Activated CD4-positive, alpha-beta memory T cell treated with anti-CD3 and anti-CD28 coated beads for 36 hours (primary cell): ENCODE measurements at places on chromosomes 2 and 18. TPM values are rescaled to one million over a fixed set of nuclear protein-coding genes. Genes with fewer than 3 reads are reported as not detected.

DNA sequence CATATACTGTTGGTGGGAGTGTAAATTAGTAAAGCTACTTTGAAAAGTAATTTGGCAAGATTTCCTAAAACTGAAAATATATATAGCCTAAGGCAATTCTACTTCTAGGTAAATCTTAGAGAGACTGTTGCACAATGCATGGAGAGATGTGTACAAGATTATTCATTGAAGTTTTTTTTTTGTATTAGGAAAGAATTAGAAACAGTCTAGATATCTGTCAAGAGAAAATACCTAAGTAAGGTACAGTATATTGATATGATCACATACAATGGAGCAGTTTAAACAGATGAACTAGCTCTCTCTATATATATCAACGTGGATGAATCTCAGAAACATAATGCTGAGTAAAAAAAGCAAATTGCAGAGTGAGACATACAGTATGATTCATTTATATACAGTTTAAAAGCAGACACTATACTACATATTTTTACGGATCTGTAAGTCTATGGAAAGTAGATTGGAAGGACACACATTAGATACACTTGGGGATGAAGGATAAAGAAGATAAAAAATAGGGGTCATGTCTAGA is 59.3 kb upstream of the ACVR1 start:
- H3K36me3 ChIP-seq = no peaks in the 10 kb centered on the region
- no peak overlapping the region for H3K4me3 ChIP-seq
- peaks cover 10% of the 10 kb centered on the region for H3K4me1 ChIP-seq

DNA sequence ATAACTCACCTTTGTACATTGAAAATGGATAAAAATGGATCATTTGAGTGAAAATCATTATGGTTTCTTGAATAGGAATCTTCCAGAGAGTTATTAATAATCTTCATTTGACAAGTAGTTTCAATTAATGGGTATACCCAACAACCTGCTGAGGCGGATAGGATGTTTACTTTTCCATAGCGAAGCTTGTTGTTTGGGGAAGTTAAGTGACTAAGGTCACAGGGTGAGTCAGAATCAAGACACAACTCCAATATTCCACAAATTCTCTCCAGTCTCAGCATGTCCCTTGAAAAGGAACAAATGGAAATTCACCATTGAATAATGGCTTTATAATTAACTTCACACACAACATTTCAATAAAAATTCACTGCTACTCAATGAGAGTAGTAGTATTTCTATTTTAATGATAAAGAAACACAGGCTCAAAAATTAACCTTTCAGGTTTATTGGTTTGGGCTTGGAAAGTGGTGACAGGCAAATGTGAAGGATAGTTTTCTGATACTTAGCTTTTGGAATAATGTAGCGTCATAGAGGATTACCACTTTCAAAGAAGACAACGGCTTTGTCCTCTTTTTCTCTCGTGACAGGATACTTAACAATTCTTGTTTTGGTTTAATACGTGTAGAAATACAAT is 211.3 kb downstream of the GPD2 start:
- no peaks in the 10 kb centered on the region for H3K4me1 ChIP-seq
- H3K4me3 ChIP-seq = no peak overlapping the region
- no peak for DNase-seq

DNA sequence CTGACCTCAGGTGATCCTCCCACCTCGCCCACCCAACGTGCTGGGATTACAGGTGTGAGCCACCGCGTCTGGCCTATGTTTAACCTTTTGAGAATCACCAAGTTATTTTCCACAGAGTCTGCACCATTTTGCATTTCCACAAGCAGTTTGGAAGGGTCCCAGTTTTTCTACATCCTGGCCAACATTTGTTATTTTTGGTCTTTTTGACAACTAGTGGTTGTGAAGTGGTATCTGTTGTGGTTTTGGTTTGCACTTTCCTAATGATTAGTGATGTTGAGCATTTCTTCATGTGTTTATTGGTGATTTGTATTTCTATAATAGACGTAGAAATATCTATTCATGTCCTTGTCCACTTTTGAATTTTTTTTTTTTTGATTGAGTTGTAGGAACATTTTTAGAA is 67.9 kb downstream of the BIRC6 start:
- H3K4me3 ChIP-seq = no peak overlapping the region
- no peak overlapping the region for H3K27ac ChIP-seq
- no peak for DNase-seq
- no peaks in the 10 kb centered on the region for H3K27me3 ChIP-seq
- H3K36me3 ChIP-seq = peaks cover 21% of the 10 kb centered on the region
- H3K4me1 ChIP-seq = peaks cover 52% of the 10 kb centered on the region

- no peaks in the 10 kb centered on the region for H3K27me3 ChIP-seq
- H3K36me3 ChIP-seq = no peaks in the 10 kb centered on the region
Measured at GRCh38 chr2:192030289-192030688, 164.4 kb downstream of the TMEFF2 start.

- no peaks in the 10 kb centered on the region for H3K4me1 ChIP-seq
- no peak overlapping the region for H3K4me3 ChIP-seq
- H3K27ac ChIP-seq = no peak overlapping the region
- DNase-seq = no peak
Measured at GRCh38 chr18:8455661-8456614, 153.3 kb upstream of the RAB12 start.

- no peak for DNase-seq
- no peaks in the 10 kb centered on the region for H3K27me3 ChIP-seq
- no peaks in the 10 kb centered on the region for H3K36me3 ChIP-seq
- H3K27ac ChIP-seq = no peak overlapping the region
Measured at GRCh38 chr18:24200494-24201290, 61.8 kb downstream of the CABYR start.

HMSD gene
- 19.5 TPM for total RNA-seq

SIX3 gene
- not detected for total RNA-seq

ZNF516 gene
- total RNA-seq = 2.7 TPM

ANKRD53 gene
- not detected for total RNA-seq

RTP5 gene
- 0.10 TPM for total RNA-seq
